ENCODE measurements at places on chromosomes 1 and 21.

DNA sequence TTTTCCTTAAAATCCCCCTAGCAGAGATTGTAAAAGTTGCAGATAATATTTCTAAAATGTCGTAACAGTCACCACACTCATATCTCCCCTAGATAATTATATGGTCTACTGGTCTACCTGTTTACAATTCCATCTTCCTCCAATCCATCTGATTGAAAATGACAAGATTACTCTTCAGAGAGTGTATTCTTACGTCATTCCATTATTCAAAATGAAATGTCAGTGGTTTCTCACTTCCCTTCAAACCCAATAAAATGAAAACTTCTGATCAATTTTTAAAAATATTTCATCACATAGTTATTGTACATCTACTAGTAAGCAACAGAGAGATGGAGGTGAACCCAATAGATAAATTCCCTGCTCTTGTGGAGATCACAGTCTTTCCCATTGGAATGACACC, 202.2 kb upstream of the C8B start:
- no peak for DNase-seq

GRCh38 chr1:214439352-214440119, 111.9 kb downstream of the PTPN14 start:
- peak; percentile 58 for DNase-seq

DNA sequence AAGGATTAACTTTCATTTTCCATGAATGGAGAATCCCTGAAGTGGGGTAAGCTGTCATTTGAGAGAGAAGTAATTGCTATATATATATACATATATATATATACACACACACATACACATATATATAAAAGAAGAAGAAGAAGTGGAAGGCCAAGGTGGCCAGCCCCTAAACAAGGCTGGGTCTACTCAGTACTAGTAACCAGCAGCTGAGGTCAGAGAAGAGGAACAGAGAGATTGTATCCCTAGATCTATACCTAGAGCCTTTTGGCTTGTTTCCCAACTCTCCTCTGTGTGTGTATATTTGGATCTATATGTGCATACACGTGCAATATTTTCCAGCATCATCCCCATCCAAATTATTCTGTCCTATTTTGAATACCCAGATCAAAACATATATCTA, 5.2 kb downstream of the TNFSF4 start:
- no peak for DNase-seq

DNA sequence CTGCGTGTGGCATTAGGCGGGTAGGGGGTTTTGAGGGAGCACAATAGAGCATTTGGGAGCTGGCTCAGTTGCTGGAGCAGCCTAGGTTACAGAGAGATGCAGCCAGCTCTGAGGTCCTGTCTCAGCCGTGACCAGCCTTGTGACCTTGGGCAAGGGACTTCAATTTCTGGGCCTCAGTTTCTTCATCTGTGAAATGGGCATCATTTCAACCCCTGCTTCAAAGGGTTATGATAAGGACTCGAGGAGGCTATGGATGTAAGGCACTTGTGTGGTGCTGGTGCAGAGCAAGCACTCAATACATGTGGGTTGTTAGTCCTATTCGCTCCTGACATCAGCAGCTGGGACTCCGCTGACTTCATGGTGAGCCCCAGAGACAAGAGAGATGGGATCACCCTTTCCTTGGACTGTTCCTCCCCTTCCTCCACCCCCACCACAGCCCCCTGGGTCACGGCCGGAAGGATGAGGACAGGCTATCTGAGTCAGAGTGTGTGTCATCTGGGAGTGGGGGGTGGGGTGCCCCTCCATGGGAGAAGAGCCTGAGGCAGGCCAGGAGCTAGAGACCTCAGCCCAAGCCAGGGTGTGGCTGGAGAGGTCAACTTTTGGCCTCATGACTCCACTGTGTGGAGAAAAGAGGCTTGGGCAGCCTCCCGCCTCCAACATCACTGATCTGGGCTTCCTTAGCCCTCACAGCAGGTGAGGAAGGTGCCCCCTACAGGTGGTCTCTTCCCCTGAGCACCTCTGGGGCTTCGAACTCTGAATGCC, 71.4 kb upstream of the ZBTB40 start:
- no peak for DNase-seq

DNA sequence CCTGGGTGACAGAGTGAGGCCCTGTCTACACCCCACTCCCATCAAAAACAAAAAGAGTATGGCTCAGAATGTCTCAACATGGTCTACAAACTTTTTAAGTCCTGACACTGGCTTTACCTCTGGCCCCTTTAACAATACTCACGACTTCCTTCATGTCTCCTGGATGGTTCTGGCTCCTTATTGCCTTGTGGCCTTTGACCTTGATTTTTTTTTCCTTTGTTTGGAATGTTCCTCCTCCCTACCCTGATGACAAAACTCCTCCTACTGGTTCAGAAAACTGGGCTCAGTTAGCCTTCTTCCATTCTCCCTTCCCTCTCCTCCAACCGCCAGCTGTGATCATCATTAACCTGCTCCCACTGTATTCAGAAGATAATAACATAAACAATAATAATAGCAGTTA, 4.6 kb upstream of the SOAT1 start:
- no peak for DNase-seq

GRCh38 chr1:224343679-224344078, 13.0 kb upstream of the CNIH4 start:
- DNase-seq: no peak

GRCh38 chr1:205026181-205026580, 16.8 kb upstream of the CNTN2 start:
- DNase-seq: no peak

- DNase-seq: no peak
Measured at GRCh38 chr1:234118911-234119310, 214.4 kb downstream of the SLC35F3 start.

- no peak for DNase-seq
Measured at GRCh38 chr1:26820784-26821269, 5.7 kb upstream of the ZDHHC18 start.

- DNase-seq: no peak
Measured at GRCh38 chr21:32131960-32132359, 146.9 kb downstream of the MIS18A start.

- DNase-seq: peak; percentile 87
Measured at GRCh38 chr1:34859446-34860200, at the start of gene SMIM12. Gene SMIM12, minus strand, starts transcription at chr1:34859749. Its CDS starts 3,772 bp downstream, at chr1:34855977.

- no peak for DNase-seq
Measured at GRCh38 chr1:211895126-211895759, 64.7 kb upstream of the LPGAT1 start.

DNA sequence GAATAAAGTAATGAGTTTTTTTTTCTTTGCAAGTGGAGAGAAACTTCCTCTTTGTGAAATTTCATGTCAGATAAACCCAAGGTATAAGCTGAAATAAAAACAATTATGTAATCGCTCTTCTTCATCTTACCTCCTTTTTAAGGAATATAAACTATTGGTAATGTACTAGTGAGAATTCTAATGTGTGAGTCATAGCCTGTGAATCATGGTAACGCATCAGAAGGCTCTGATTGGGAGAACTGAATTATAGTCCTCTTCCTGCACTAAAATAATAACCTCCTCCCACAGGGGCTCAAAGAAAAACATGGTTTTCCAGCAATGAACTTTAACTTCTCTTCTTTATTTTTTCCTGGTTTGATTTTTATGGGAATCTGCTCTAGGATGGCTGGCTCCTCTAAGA, 57.1 kb upstream of the COX20 start:
- no peak for DNase-seq

DNA sequence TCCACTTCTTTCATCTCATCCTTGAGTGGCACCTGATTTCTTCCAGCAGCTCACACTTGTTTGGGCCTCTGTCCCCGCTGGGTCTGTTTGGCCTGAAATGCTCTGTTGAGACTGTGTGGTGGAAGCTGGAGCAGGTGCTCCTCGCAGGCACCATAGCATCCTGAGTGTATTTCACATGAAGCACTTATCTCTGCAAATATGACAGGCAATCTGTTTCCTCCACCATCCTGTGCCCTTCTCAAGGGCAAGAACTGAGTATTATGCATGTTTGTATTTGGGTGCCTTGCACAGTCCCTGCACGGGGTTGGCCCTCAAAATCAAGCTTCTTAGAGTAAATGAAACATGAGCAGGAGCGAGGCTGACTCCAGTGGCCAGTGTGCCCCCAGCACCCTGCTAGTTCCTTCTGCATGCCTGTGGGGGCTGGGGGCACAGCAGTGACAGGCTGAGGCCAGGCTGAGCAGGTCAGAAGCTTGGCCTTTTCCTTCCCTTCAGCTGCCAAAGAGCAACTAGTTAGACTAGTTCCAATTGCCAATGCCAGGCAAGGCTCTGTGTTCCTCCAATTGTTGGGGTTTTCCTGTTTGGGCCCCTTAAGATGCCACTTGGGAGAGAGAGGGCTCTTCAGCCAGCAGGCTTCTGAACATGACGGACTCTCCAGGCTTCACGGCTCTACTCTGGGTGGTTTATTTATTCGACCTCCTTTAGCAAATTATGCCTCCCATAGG, 129.6 kb upstream of the ATP1A1 start:
- DNase-seq: no peak

GRCh38 chr1:109133815-109134214, 19.9 kb downstream of the ELAPOR1 start:
- no peak for DNase-seq

DNA sequence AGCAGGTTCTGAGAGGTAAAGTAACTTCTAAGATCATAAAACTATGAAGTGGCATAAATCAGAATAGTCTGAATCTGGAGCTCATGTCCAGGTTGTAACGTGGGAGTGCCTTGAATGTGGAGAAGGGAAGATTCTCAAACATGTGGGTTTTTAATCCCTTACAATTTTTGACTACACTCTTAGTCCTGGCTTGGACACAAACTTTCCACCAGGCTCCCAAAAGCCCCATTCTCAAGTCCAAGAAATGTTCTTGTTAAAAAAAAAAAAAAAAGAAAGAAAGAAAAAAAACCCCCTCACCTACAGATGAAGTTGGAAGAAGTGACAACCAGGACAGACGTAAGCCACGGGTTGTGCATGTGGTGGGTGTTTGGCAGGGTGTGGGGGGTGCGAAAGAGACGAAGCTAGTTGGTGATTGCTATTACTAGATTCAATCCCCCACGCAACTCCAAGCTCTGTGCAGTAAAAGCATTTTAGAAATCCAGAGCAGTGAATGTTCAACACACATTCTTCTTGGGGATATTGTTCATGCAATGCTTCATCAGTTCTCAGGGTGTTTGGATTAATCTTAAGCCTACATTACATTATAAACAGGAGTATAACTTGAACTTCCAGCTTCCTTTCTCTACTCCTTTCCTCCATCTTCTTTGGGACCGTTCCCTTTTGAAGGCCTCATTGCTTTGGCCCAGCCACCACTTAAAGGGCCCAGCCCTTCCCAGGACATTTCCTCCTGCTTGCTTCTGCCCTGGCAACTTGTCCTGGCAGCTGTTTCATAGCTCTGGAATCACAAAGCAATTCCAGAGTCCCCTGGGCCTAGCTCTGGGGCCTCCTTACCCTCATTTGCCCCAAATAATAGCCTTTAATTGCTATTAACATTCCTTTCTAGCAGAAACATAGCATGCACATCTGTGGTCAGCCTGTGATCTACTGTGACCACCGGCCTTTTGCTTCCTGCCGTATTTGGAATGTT, 41.8 kb downstream of the PHC2 start:
- no peak for DNase-seq

DNA sequence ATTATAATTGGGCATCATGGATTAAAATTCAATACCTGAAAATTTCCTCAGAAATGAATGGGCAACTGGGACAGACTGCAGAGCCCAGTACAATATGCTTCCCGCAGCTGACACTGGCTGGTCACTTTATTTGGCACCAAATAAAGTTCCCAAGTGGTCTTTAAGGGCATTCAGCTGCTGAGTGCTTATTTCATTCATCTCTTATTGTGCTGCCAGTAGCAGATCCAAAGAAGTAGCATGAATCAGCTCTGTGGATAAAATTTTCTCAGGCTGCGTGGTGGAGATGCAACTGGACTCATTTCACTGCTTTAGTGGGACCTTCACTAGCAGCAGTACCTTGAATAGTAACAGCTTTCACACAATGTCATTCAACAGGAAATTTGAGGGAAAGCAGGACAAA, 226.3 kb upstream of the ADGRL2 start:
- no peak for DNase-seq

DNA sequence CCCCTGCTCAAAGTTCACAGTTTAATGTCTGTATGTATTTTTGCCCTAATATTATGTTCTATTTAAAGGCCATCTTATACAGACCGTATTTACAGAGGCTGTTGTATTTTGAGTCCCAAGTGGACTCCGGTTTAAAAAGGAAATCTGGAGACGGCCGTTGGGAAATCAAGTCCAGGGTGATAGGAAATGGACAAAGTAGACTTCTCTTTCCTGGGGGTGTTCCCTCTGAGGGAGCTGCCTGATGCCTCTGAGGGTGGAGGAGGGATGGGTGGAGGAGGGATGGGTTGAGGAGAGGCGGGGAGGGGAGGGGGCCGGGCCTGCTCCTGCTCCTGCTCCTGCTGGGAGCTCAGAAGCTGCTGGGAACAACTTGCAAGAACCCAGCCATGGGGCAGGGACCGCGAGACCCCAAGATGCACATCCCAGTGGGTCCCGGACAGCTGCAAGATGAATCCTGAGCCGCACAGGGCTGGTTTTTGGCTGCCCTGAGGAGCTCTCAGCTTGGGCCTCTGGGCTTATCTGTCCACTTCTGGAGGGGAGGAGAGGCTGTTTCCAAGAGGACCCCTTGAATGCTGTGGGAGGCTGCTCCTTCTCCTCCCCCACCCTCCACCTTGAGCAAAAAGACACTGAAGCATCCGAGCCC, 12.0 kb upstream of the ACTL8 start:
- DNase-seq: no peak

Data from stimulated activated CD4-positive, alpha-beta T cell treated with anti-CD3 and anti-CD28 coated beads, TNF-alpha, amount 100 ng/mL, for 48 hours (primary cell).